Stimulated activated CD4-positive, alpha-beta T cell treated with anti-CD3 and anti-CD28 coated beads, Interleukin-4, amount 100 ng/mL, for 48 hours (primary cell): ENCODE measurements at places on chromosomes 3 and 15.

DNA sequence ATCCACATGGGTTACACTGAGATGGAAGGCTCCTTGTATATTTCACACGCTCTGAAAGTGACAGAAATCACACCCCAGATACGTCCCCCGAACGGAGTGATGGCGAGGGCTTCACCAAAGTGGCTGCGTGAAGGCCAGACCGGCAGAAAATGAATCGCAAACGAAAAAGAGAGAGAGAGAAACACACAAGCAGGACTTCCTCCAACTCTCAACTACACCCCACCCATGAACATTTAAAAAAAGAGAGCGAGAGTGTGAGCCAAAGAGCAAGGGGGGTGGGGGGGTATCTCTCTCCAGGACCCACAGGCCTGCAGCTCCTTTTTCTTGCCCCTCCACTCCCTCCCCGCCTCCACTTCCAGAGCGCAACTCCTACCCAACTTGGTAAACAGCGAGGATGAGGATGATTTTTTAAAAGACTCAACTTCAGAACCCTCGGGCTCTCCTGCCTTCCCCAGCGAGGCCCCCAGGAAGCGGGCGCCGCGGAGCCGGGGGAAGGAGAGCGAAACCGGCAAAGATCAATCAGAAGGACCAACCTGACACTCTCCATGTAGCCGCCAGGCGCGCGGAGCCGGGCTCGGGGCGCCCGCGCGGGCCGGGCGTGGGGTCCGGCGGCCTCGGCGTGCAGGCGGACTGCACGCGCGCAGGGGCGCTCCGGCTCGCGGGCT lies 519.1 kb downstream of the FOXP1 start:
- DNase-seq, result peak; percentile 55

- DNase-seq, result no peak
Measured at GRCh38 chr15:37789397-37789786, 145.0 kb upstream of the TMCO5A start.

- no peak for DNase-seq
Measured at GRCh38 chr15:58590236-58590635, 158.4 kb downstream of the LIPC start.

DNA sequence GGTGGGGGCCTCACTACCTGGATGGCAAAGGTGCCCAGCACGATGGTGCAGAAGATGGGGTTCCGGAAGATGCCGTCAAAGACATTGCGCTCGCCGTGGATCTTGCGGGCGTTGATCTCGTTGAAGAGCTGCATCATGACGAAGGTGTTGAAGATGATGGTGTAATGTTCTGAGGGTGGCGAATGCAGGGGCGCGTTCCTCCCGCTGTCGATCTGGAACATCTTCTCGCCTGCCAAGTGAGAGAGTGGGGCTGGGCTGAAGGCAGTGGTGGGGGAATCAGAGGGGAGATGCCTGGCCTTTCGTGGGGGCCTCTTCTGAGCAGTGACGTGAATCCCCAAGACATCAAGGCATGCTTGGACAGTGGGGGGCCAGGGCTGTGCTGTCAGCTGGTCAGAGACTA lies 19.6 kb upstream of the SEC13 start:
- no peak for DNase-seq

- no peak for DNase-seq
Measured at GRCh38 chr3:158492685-158493084, 78.3 kb upstream of the MLF1 start.

DNA sequence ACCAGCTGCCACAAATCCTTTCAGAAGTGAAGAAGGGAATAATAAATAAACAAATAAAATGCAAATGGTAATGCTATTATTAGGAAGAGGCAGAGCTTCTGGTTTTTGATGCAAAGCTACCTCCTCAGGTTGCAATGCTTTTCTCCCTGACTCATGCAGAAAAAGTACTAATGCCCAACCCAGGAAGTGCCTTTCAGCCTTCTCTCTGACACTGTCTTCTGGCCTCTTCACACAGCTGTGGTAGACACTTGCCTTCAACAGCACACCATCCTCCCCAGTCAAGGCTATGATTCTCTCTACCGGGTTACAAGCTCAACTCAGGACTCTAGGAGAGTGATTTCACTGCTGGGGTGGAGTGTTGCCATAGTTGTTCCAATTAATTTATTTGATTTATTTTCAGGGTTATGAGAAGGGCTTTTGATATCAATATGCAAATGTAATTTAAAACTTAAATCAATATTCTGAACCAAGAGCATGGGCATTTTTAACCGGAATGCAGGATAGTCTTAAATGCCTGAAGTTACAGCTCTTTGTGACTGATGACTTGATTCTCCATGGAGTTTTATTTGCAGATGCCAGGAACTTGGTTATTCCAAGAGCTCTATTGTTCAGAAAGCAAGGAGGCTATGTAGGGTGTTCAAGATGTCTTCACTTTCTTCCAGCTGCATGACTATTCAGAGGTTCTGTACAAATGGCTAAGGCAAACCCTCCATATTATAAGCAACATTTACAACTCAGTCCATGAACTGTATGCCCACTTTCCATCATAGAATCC lies 27.1 kb upstream of the GALNT15 start:
- no peak for DNase-seq

- DNase-seq, result no peak
Measured at GRCh38 chr3:166456286-166456685, 619.1 kb upstream of the BCHE start.

DNA sequence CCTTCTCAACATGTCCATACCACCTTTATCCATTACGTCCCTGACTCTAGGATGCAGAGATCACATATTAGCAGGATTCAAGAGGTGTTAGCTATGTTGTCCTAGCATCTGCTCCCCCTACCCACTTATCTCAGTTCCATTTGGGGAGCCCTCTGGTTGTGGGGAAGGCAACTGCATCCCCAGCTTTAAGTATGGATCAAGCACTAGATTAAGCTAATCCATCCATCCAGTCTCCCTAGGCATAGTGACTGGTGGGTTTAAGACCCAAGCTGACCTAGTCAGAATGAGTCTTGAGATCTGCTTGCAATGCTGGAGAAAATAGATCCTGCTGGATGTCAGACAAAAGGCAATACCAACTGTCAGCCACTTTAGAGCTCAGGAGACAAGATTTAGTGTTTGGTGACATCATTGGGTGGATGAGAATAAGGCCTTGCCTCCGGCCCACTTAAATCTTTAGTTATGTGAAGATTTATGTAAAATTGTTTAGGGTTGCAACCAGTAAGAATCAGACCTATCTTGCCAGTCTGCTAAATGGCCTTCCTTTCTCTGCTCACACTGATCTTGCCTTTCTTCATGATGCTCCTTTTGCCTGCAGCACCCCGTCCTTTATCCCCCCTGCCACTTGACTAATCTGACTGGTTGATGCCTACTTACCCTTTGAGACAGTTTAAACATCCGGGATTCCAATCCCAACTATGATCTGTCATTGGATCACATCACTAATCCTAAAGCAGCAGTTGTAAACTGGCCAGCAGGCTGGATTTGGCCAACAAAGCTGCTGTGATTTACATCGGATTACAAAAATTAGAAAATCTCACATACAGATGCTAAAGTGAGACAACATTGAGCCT lies 2.1 kb upstream of the ISY1 start:
- DNase-seq, result no peak
